ENCODE measurements at places on chromosomes 4 and X. TPM values are rescaled to one million over a fixed set of nuclear protein-coding genes. Genes with fewer than 3 reads are reported as not detected.

DNA sequence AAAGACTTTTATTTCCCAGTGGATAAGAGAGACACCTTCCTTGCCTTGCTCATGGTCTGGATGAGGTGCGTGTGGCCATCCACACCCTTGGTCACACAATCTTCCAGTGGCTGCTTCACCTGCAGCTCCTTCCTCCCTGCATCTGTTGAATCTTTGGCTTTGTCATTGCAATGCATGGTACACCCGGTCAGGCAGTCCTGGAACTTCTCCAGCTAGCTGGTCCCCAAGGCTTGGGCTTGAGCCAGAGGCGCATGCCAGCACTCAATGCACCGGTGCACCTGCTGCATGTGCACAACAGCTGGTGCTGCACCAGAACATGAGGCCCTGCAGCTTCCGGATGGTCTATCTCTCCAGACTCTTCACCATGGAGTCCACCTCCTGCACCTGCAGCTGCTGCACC lies 31.7 kb downstream of the SCML1 start:
- DNase-seq: peak; percentile 39

DNA sequence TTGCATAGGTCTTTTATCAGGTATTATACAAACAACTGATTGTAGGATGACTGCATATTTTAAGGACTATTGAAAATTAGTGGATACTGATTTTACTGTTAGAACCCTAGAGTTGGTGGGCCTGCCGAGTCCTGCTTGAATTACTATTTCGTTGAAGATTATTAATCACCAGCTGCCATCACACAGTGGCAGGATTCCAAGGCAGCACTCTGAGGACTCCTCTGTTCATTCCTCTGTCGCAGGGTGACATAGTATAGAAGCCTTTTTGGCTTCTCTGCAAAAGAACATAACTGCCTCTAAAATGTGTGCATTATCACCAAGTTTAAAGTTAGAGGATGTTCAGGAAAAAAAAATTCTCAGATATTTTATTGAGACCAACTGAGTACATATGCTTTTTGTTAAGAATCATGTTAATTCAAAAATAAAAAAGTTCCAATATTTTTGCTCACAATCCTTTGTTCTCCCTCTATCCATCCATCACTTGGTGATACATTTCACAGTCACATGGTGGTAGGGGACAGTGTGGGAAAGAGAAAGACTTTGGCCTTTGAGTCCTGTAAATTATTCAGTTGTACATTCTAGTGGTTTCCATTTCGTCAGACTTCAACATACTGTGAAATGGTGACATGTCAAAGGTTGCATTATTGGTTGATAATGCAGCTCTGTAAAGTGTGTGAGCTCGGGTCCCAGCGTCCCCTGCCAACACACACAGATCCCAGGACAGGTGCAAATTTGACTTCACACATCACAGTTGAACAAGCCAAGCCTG lies 332.5 kb downstream of the GRID2 start:
- DNase-seq: no peak

DNA sequence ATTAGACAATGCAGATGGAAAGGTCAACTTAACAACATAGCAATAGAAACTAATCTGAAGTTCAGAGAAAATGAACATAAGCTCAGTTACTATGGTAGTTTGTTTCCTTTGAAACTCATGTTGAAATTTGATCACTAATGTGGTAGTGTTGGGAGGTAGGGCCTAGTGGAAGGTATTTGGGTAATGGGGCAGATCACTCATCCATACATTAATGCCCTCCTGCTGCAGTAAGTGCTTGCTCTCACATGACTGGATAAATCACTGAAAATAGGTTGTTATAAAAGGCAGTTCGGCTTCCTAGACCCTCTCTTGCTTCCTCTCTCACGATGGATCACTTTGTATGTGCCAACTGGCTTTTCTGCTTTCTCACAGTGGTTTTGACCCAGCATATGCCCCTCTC lies 567.4 kb upstream of the GALNT7 start:
- DNase-seq: no peak

DNA sequence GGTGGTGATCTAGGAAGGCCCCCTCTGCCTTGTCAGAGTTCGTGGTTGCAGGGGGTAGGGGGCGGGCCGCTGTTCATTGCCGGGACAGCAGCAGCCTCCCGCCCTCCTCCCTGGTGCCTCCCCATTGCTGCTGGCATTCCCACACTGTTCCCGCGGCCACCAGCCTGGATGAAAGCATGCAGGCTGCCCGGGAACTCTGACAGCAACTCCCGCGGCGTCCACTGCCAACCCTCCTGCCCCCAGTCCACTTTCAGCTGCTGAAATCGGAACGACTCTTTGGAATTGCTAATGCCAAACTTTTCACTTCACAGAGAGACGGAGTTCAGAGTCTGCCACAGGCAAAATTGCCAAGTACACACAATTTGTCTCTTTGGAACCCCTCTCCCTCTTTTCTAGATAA lies 121.9 kb downstream of the BEND2 start:
- DNase-seq: no peak

GRCh38 chr4:94978904-94979303 lies 221.1 kb downstream of the BMPR1B start:
- DNase-seq: no peak

GRCh38 chr4:173943547-173943946 lies 339.9 kb downstream of the FBXO8 start:
- no peak for DNase-seq

DNA sequence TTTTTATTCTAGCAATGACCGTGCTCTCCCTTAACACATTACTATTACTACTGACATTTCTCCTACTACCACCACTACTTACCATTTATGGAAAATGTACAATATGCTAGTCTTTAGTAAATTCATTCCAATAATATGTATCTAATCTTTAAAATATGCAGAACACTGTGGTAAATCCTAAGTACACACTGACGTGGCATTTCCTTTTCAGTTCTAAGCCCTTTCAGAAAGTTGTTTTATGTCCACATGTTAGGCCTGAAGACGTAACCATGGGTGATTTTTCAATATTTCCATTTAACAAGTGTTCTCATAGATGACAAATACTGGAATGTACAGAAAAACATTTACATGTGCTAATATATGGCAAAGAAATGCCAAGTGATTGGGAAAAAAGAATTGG lies 268.6 kb upstream of the SLIT2 start:
- no peak for DNase-seq

- no peak for DNase-seq
Observed at GRCh38 chr4:47012676-47013075, 18.7 kb upstream of the GABRB1 start.

DNA sequence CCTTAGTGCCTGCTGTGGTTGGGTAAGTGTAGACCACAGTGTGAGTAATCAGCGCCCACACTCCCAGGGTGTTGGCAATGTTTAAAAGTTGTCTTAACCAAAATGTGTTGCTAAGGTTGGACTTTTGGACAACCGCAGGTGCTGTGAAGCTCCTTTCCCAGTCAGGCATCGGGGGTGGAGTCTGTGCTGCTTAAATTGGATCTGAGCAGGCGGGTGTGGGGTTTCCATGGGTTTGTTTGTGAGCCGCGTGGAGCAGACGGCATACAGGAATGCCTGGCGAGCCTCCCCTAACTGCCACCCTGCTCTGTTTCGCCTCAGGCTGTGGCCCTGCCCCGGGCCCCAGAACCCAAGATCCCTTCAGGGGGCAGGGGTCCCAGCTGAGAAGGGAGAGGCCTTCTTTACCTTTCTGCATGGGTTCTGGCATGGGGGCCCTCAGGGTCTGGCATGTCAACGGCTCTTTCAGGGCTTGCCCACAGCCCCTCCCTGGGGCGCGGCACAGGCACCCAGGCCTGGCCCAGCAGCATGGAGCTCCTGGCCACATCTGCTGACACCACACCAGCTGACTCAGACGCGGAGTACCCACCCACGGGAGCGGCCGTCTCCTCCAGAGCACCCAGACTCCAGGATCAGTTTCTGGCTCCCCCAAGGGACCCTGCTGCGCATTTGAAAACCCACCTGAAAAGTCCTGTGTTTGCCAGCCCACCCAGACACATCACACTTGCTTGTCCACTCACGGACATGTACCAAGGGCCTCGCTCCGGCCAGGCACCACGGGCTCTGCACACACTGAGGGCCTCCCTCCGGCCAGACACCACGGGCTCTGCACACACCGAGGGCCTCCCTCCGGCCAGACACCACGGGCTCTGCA lies 5.1 kb upstream of the SPON2 start:
- peak; percentile 57 for DNase-seq

DNA sequence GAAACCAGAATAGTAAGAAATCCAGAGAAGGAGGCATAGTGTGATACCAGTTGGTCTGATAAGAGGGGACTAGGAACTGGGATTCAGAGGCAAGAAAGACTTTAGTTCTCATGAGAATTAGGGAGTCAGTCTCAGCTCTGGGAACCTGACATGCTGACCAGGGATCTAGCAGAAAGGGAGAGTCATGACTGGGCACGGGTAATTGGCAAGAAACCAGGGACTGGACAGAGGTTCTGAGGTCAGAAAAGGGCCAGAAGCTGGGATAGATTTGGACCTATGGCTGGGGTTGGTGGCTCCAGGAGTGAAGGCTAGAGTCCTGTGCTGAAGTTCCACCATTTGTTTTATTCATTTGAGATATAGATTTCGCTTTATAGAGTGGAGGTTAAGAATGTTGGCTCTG lies 110.2 kb upstream of the C1GALT1C1 start:
- no peak for DNase-seq

GRCh38 chr4:72340803-72341431 lies 228.1 kb downstream of the ADAMTS3 start:
- DNase-seq: no peak

- DNase-seq: no peak
Observed at GRCh38 chr4:145694929-145695328, 15.0 kb downstream of the C4orf51 start.

GRCh38 chr4:15901998-15902397 lies 36.5 kb downstream of the FGFBP1 start:
- DNase-seq: no peak

- DNase-seq: no peak
Observed at GRCh38 chr4:47913861-47914219, 543 bp downstream of the NFXL1 start.

GRCh38 chr4:25760518-25761157 lies 102.2 kb downstream of the SEL1L3 start:
- no peak for DNase-seq

- DNase-seq: no peak
Observed at GRCh38 chr4:80538276-80538926, 202.9 kb downstream of the CFAP299 start.

DNA sequence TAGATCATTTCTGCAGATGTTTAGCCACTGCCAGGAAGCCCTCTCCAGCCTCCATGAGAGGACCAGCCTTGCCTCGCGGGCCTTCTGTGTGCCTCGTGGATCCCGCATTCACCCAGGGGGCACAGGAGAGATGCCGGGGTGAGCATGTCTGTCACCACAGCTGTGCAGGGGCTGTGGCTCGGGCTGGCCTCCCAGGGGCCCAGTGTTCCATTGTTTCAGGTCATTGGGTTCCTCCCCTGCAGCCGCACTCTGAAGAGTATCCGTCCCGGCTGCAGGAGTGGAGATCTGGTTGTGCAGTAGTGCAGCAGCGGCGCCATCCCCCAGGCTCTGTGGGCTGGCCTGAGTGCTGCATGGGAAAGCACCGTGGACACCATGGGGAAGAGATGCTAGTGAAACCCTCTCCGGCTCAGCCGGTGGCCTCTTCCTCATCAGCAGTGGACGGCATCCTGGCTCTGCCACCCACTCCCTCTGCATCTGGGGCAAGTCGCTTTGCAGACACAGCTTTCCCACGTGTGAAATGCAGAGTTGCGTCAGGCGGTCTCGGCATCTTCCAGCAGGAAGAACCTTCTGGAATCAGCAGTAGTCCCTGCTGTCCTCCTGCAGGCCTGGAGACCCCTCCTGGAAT lies 29.1 kb downstream of the TBC1D14 start:
- no peak for DNase-seq

GRCh38 chr4:80566203-80566872 lies 230.8 kb downstream of the CFAP299 start:
- no peak for DNase-seq

DNA sequence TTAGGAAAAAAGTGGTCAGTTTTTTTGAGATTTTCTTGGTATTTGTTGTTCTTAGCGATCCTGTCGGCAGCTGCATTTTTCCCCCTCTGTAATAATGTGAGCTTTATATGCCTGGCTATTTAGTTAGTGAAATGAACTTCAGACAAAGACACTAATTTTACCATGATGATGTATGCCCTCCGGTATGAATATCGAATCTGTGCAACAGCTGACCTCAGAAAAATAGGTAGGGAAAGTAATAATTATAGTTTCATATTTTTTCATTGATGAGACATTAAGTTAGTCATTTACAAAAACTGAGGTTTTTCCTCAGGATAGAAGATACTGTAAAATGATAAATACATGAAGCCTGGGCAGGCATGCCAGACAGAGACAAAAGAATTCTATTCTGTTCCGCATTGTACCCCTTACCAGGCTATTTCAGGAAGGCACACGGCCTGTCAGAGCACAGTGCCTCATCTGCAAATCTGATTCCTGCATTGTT lies 155.8 kb downstream of the SHROOM3 start:
- peak; percentile 78 for DNase-seq

GRCh38 chr4:13641084-13641483 lies 13.6 kb upstream of the BOD1L1 start:
- no peak for DNase-seq

DNA sequence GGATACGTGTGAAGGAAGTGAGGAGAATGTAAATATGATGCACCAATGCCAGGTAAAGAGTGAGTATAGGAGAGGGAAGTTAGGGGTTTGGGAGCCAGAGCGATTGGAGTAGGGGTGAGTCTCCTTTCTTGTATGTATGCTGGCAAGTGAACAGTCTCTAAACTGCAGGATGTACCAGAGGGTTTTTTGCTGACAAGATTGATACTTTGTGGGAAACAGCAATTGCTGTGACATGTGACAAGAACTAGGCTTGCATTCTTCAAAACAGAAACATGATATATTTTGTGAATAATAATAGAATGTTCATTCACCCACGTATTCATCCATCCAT lies 706 bp downstream of the CHIC1 start:
- no peak for DNase-seq

GRCh38 chrX:114717921-114718320 lies 134.0 kb downstream of the HTR2C start:
- DNase-seq: peak; percentile 15

- no peak for DNase-seq
Observed at GRCh38 chr4:7423391-7423790, 11.3 kb downstream of the PSAPL1 start.

DNA sequence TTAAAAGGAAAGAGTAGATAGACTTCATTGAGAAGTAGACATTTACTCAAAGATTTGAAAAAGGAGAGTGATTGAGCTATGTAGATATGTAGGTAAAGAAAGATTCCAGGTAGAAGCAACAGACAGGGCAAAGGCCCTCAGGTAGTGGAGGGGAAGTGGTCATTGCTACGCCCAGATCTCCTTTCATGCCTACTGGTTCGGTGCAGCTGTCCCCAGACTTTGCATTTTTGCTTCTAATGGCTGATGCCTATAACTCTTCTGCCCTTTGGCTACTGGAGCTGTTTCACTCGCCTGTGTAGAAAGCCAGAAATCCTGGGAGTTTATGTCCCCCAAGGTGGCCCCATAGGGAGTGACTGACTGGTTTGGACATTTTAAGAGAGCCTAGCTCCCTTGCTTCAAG lies 16.9 kb upstream of the ARMCX2 start:
- DNase-seq: peak; percentile 9

Gene MSMO1
- 38.6 TPM for total RNA-seq

Gene GNRHR
- 0.08 TPM for total RNA-seq

Gene VCX3B
- not detected for total RNA-seq

Gene ZFYVE28
- not detected for total RNA-seq

Gene KLHL4
- 0.20 TPM for total RNA-seq

Gene CSN2
- 0.13 TPM for total RNA-seq

Gene RASGEF1B
- 0.10 TPM for total RNA-seq

Gene TMEM255A
- total RNA-seq: not detected

Gene AR
- total RNA-seq: 14.2 TPM

Gene TLR8
- total RNA-seq: not detected

Gene MAGEA3
- total RNA-seq: 4.4 TPM
